ENCODE measurements at places on chromosomes 12 and 14. TPM values are rescaled to one million over a fixed set of nuclear protein-coding genes. Genes with fewer than 3 reads are reported as not detected.
A peak's percentile ranks its signal among the peaks of the same experiment; 100 is the strongest.

GRCh38 chr14:53925201-53925766 is 31.3 kb downstream of the BMP4 start:
- no peaks in the 10 kb centered on the region for H3K4me1 ChIP-seq
- H3K4me3 ChIP-seq: no peak overlapping the region
- H3K27me3 ChIP-seq: no peaks in the 10 kb centered on the region
- no peak for DNase-seq

DPF3 gene
- total RNA-seq: 0.56 TPM

DNA sequence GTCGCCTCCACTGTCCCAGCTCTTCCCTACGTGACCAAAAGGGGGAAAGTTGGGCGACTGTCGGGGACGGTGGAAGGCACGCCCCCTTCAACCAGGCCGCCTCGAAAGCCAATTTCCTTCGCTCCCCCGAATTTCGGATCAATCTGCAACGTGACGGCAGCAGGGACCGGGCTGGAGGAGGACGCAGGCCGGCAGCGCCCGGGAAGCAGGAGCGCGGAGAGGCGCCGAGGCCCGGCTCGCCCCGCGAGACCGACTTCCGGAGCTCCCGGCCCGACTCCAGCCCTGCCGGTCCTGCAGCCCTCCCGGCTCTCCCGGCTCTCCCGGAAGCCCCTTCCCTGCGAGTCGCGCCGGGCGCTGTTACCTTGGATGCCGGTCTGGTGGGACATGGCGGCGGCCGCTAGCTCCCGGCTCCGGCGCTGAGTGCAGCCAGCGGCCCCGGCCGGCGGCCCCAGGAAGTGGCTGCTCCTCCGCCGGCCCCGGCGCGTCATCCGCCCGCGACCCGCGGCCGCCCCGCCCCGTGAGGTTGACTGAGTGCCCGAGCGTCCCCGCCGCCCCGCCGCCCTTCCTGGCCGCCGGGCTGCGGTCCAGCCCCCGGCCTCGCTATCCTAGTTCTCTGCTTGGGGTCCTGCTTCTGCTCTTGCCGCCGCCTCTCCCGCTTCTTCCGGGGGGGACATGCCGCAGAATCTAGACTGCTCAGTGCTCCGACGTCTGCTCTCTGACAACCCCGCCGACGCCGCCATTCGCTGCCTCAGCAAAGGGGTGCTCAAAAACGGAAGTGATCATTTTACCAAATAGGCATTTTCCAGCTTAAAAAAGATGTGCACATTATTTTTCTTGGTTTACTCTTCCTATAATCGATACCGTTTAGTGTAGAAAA is at the start of gene TWF1:
TSS of gene TWF1 (minus strand) at position 458 of the 877 bp plus-strand sequence. CDS start at position 386, 72 bp downstream.
- DNase-seq: peak; percentile 81
- H3K4me1 ChIP-seq: peaks cover 11% of the 10 kb centered on the region
- H3K36me3 ChIP-seq: peaks cover 6% of the 10 kb centered on the region

GRCh38 chr14:55780156-55780946 is 200.3 kb downstream of the KTN1 start:
- peak overlapping the region; percentile 30 for H3K27ac ChIP-seq
- H3K27me3 ChIP-seq: no peaks in the 10 kb centered on the region
- H3K36me3 ChIP-seq: no peaks in the 10 kb centered on the region

TMEM63C gene
- total RNA-seq: 3.7 TPM

DNA sequence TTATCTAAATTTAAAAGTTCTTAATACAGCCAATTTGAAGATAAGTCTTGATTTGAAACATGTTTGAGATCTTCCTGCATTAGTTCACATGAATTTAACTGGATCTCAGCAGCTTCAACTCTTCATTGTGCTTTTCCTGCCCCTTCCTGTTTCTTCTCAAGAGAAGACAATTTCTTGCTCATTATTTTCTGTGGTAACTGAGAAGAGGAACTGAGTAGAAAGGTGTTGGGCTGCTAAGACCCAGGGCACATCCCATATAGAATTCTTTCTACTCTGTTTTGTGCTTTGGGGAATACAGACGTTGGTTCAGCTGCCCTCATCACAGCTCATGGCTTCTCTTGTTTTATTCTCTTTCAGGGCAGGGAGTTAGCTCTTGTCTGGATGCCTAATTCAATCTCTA is 110.2 kb downstream of the SNAPC1 start:
- H3K4me3 ChIP-seq: no peak overlapping the region
- no peak overlapping the region for H3K27ac ChIP-seq
- no peak for DNase-seq
- H3K27me3 ChIP-seq: no peaks in the 10 kb centered on the region

NAB2 gene
- 2.5 TPM for total RNA-seq

DNA sequence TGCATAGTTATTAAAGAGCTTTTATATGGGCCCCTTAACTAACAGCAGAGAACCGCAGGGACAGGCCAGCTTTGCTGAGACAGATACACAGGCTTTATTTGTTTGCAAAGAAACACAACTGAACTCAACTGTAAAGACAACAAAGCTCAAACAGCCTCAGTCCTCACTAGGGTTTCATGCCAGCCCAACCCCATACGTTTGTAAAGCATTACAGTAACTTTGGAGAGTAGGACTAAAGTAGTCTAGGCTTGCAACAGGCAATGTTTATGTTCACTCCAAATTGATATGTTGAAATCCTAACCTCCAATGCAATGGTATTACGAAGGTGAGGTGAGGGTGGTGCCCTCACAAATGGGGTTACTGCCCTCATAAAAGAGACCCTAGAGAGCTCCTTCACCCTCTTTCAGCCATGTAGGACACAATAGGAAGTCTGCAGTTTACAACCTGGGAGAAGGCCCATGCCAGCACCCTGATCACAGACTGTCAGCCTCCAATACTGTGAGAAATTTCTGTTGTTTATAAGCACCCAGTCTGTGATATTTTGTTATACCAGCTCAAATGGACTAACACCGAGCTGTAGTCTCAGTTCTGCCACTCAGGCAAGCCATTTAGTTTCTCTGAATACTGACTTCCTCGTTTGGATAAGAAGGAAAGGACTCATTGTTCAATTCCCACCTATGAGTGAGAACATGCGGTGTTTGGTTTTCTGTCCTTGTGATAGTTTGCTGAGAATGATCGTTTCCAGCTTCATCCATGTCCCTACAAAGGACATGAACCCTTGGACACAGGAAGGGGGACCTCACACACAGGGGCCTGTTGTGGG is 35.2 kb downstream of the PPM1H start:
- no peaks in the 10 kb centered on the region for H3K36me3 ChIP-seq
- H3K4me1 ChIP-seq: no peaks in the 10 kb centered on the region
- no peak for DNase-seq

C12orf50 gene
- total RNA-seq: 0.12 TPM

CHURC1 gene
- 32.0 TPM for total RNA-seq

DNA sequence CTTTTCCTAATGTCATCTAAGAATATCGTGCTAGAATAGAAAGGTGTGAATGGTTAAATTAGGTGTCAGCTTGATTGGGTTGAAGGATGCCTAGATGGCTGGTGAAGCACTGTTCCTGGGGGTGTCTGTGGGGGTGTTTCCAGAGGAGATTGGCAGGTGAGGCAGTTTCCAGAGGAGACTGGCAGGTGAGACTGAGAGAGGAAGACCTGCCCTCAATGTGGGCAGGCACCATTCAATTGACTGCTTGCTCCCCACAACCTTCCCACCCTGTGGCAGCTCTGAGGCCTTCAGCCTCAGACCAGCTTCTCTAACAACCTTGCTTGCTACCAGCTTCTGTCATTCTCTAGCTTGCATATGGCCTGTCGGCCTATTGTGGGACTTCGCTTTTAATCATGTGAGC is 9.2 kb downstream of the RNASE9 start:
- H3K27ac ChIP-seq: no peak overlapping the region
- H3K27me3 ChIP-seq: no peaks in the 10 kb centered on the region
- H3K4me3 ChIP-seq: no peak overlapping the region
- H3K36me3 ChIP-seq: no peaks in the 10 kb centered on the region

SNX6 gene
- total RNA-seq: 35.8 TPM
